ENCODE measurements at places on chromosomes 1 and 21.

GRCh38 chr1:165747632-165748447 is 20.8 kb downstream of the TMCO1 start:
- DNase-seq, result no peak

GRCh38 chr21:37047079-37047478 is 25.8 kb downstream of the PIGP start:
- no peak for DNase-seq

DNA sequence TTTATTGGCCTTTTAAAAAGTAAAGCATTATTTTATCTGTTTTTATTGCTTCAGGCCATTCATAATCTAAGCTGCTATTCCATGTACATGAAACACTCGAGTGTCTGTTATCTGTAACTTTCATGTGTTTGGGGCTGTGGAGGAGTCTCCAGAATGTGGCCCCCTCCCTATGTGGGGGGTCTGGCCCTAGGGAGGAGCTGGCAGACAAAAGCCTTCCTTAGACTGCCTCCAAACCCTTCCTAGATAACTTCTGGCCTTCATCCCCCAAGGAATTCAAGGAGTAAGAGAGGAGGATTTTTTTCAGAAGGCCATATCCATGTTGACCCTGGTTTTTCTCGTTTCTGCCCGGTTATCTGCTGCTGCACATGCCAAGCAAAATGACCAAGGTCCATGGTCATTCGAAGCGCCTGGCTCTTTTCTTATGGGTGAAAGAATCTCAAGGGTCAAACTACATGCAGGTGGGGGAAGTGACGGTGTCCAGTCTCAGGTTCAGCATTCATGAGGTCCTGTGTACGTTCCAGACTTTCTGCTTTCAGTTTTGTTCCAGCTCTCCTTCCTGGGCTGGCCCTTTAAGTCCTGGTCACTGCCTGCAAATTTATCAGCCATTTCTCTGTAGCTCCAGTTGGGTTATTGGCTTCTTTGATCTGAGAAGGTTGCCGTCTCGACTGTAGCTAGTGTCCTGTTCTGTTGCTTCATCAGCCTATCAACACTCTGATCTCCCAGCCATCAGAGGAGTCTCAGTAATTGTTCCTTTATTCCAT is 8.3 kb downstream of the TENT5C start:
- DNase-seq, result no peak

DNA sequence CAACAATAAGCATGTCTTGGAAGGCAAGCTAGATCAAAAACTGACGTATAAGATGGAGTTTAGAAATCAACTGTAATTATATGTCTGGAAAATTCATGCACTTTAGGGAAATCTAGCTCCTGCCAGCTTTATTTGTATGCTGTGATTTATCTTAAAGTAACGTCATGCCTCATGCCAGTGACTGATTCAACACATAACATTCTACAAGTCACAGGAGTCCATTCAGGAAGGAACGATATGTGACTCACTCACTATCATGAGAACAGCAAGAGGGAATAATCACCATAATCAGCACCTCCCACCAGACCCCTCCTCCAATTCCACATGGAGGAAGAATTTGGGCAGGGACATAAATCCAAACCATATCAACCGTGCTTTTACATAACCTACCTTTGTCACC is 682.4 kb upstream of the ADAMTS5 start:
- peak; percentile 53 for DNase-seq

DNA sequence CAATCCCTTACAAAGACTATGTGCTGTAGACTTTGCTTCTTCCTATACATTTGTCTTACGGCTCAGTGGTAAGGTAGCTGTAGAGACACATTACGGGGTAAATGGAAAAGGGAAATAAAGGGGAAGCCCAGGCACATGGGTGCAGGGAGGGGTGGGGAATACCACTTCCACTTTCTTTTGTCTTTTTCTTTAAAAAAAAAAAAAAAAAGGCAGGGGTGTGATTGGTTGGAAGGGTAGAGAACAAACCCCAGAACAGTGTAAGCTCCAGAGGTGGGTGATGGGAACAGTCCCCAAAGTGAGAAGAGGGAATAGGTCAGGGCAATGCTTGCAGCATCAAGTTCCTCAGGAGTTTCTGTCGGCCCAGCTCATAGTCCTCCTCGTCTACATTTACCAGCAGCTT is 3.9 kb downstream of the NIT1 start:
- DNase-seq, result no peak

- DNase-seq, result peak; percentile 81
These were observed at the start of gene RGS16 for GRCh38 chr1:182604175-182605164. Gene RGS16, minus strand, starts transcription at chr1:182604389. Its CDS starts 130 bp downstream, at chr1:182604259.

DNA sequence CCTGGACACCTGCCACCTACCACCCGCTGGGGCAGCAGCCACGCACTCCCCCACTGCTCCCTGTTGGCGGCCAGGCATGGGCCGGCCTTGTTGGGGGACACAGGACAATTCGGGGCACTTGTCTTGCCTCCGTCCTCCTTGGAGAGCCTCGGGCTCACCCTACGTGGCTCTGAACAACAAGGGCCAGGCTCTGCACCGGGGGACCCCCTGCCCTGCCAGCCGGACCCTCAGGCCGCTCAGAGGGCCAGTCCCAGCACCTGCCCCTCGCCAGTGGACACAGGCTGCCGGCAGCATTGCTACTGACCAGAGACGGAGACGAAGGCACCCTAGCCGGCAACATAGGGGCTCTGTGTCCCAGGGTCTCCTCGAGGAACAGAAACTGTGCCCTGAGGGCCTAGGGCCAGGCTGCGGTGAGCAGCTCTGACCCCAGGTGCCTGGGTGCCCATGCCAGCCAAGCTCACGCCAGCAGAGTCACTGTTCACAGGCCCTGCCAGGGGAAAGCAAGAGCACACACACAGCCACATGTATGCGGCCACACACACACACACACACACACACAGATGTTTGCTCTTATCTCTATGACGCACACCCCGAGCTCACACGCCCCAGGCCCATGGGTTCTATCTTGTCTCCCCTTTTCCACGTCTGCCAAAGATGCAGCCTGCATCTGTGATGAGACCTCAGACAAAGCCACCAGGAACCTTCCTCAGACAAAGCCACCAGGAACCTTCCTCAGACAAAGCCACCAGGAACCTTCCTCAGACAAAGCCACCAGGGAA is 45.9 kb downstream of the MORN1 start:
- DNase-seq, result no peak

- peak; percentile 95 for DNase-seq
These were observed 146.6 kb downstream of the ROR1 start for GRCh38 chr1:63920154-63921117.

DNA sequence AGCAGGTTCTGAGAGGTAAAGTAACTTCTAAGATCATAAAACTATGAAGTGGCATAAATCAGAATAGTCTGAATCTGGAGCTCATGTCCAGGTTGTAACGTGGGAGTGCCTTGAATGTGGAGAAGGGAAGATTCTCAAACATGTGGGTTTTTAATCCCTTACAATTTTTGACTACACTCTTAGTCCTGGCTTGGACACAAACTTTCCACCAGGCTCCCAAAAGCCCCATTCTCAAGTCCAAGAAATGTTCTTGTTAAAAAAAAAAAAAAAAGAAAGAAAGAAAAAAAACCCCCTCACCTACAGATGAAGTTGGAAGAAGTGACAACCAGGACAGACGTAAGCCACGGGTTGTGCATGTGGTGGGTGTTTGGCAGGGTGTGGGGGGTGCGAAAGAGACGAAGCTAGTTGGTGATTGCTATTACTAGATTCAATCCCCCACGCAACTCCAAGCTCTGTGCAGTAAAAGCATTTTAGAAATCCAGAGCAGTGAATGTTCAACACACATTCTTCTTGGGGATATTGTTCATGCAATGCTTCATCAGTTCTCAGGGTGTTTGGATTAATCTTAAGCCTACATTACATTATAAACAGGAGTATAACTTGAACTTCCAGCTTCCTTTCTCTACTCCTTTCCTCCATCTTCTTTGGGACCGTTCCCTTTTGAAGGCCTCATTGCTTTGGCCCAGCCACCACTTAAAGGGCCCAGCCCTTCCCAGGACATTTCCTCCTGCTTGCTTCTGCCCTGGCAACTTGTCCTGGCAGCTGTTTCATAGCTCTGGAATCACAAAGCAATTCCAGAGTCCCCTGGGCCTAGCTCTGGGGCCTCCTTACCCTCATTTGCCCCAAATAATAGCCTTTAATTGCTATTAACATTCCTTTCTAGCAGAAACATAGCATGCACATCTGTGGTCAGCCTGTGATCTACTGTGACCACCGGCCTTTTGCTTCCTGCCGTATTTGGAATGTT is 41.8 kb downstream of the PHC2 start:
- no peak for DNase-seq

GRCh38 chr1:70043804-70044203 is 161.6 kb downstream of the LRRC40 start:
- peak; percentile 53 for DNase-seq

GRCh38 chr1:94871031-94871430 is 50.9 kb downstream of the SLC44A3 start:
- DNase-seq, result no peak

GRCh38 chr1:34846265-34846664 is 13.3 kb downstream of the SMIM12 start:
- no peak for DNase-seq

GRCh38 chr1:183841950-183842794 is 37.3 kb downstream of the RGL1 start:
- DNase-seq, result peak; percentile 78

- DNase-seq, result peak; percentile 30
These were observed 131.6 kb downstream of the LHX8 start for GRCh38 chr1:75265792-75266191.

- DNase-seq, result no peak
These were observed 146.0 kb upstream of the KIAA0040 start for GRCh38 chr1:175338387-175339135.

DNA sequence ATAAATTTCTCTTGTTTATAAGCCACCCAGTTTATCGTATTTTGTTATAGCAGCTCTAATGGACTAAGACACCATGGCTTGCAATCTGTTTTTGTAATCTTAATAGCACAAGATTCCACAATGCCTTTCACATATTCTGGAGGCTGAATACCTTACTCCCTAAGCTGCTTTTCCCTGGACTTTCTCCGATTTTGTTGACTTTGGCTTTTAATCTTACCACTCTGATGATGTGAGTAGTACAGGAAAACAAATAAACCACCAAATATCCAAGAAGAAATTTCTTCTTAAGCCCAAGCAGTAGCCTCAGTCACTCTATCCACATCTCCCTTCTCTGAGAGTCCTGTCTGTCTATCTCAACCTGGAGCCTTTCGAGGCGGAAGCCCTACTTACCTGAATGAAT is 838.6 kb downstream of the LTN1 start:
- no peak for DNase-seq

DNA sequence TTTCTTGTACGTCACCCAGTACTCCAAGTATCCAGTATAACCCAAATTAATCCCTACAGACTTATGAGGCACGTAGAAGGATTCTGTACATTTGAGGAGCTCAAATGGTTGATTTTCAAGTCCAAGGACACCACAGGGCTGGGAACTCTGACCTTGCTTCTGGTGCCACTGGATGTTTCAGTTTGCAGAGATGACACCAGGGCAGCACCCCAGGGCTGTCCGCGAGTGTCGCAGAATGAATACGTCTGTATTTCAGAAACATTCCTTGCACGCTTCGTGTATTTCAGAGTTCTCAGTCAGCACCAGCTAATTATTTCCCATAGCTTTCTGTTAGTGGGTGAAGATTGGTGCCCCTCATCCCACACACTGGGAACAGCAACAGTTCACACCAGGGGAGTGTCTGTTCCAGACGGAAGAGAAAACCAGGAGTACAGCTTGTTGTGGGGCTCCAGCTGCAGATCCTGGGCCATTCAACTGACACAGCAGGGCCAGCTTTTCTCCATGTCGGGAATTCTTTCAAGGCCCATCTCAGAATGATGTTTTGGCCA is 159.2 kb downstream of the RHOU start:
- DNase-seq, result no peak

- no peak for DNase-seq
These were observed 251.0 kb downstream of the OLFM3 start for GRCh38 chr1:101745551-101746270.

DNA sequence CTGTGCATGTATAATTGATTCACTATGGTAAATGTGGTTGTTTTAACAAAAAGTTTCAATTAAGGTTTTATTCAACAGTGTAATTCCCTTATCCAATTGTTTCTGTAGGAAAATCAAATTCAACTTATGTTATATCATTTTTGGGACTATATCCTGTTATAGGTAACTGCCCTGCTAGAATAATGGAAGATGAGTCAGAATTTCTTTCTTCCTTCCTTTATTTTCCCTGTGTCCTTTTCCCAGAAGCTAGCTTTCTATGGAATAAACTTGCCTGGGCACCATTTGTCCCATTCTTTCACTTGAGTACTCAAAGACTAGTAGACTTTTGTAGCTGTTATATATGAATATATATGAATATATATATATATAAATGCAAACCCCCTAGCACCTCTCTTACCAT is 301.3 kb downstream of the TM2D1 start:
- no peak for DNase-seq

DNA sequence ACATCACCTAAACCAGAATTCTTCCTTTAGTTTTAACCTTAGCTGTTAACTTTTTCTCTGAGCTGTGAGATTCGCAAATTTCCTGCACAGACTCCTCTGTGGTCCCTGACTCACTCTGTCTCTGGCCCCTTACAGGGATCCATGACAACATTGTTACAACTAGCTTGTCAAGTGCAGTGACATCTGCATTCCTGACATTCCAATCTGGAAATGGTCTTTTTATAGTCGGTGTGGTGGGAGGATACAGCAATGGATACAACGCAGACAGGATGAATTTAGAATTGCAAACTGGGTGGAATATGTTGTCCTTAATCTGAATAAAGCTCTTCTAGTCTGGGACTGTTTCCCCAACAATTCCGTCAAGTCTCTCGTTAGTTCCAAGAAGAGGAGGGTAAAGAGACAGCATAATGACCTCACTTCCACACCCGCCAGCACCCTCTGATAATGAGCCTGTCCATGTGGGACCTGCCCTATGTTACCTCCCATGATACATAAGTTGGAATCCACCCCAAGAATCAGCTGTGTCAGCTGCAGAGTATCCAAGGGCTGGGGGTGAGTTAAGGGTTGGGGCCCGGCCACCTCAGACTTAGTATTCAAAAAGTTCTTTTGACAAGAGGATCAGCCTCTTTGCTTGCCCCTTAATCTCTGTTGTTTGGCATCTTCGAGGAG is 49.4 kb downstream of the ILDR2 start:
- peak; percentile 93 for DNase-seq

GRCh38 chr1:159653201-159653600 is 61.2 kb downstream of the CRP start:
- DNase-seq, result no peak

GRCh38 chr1:150567341-150567716 is 12.1 kb downstream of the MCL1 start:
- DNase-seq, result no peak

- peak; percentile 78 for DNase-seq
These were observed 122.8 kb upstream of the IVNS1ABP start for GRCh38 chr1:185439727-185440415.

- no peak for DNase-seq
These were observed 332.2 kb upstream of the USP24 start for GRCh38 chr1:55547405-55547804.

DNA sequence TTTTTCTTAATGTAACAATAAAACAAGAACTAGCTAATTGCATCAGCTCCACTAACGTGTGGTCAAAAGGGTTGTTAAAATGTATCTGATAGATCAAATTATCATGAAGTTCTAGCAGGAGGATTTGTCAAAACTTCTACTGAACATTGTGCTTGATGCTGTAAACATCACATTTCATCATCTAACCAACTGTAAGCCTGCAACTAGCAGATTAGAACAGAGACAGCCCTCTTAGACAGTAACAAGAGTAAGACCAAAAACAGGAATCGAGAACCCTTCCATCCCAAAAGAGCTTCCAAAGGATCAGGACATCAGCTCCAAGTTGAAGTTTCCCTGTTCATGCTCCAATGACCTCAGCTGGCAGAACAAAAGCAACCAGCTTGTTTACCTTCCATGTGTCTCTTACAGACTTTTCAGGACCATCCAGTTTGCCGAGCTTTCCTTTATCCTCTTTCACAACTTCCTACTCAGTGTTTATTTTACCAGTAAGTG is 44.6 kb downstream of the NIBAN1 start:
- DNase-seq, result no peak
